Stimulated activated CD4-positive, alpha-beta T cell treated with anti-CD3 and anti-CD28 coated beads, Interleukin-15, amount 100 ng/mL, for 24 hours (primary cell): ENCODE measurements at places on chromosomes 7 and 10.
A peak's percentile ranks its signal among the peaks of the same experiment; 100 is the strongest.

GRCh38 chr7:80060218-80060806 lies 74.3 kb upstream of the GNAI1 start:
- no peak for DNase-seq

DNA sequence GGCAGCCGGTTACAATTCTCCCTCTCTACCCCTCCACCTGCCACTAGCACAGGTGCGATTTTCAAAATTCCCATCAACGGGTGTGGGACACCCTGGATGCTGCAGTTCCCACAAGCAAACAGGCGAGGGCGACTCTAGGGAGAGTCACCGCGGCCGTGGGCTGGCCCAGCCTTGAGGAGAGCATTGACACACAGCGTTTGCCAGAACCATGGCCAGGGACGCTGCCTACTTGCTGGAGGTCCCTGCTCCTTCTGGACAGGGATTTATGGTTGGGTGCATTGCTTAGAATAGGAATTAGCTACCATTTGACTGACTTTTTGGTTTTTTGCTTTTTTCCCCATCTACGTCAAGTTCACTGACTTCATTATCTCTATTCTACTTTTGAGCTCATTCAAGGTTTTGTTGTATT lies 19.0 kb upstream of the CLDN4 start:
- peak; percentile 72 for DNase-seq

DNA sequence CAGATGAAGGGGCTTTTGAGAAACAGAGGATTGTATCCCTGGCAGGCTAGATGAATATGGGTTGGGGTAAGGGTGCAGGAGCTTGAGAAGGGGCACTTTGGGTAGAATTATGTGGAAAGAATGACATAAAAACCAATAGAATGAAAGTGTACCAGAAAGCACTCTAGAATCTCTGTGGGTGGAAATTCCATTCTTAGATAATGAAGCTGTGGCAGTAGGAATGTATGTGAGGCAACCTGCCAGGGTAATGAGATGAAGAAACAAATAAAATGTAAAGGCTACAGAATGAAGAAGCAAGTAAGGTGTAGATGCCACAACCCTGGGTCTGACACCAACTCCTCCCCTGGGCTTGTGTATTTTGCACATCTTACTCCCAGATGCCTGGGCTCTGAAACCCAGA lies 16.8 kb downstream of the NOBOX start:
- DNase-seq, result no peak

- no peak for DNase-seq
These were observed 183.9 kb downstream of the THSD7A start for GRCh38 chr7:11648101-11648500.

- DNase-seq, result no peak
These were observed 158.5 kb downstream of the CACNA2D1 start for GRCh38 chr7:82284936-82285519.

- DNase-seq, result no peak
These were observed 5.6 kb downstream of the IL6 start for GRCh38 chr7:22732556-22733126.

GRCh38 chr10:77442699-77443189 lies 194.9 kb downstream of the KCNMA1 start:
- no peak for DNase-seq

GRCh38 chr7:106735637-106736036 lies 74.7 kb upstream of the CCDC71L start:
- DNase-seq, result no peak

- DNase-seq, result no peak
These were observed 345.0 kb downstream of the SORCS1 start for GRCh38 chr10:106819490-106819889.

DNA sequence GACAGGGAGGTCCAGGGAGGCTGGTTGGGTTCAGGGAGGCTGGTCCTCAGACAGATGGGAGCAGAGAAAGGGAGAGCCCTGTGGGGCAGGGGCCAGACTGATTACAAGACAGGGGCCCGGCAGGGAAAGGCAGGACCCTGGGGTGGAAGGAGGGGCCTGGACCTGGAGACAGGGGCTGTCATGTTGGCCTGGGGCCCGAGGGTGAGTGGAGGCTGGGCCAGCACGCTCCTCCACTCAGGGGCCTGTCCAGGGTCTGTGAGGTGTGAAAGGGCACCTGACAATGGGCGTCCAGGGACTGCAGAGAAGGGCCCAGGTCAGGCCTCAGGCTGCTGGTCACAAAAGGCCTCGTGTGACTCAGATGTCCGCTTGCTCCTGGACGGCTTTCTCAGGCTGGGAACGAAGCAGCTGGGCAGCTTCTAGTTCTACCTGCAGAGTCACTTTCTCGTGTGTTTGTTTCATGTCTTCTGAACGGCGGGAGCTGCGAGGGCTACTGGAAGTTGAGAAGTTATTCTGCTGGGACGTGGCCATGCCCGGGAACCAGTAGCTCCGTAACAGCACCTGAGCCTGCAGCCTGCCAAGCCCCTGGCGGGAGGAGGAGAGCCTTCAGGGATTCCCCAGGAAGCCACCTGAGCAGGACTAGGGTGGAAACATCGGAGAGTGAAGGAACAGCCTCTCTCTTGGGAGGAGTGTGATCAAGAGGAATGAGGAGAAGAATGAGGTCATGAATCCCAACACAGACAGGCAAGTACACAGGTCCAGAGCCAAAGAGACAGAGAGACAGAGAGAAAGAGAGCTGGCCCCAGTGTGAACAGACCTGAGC lies 65.8 kb downstream of the KLF6 start:
- DNase-seq, result no peak

DNA sequence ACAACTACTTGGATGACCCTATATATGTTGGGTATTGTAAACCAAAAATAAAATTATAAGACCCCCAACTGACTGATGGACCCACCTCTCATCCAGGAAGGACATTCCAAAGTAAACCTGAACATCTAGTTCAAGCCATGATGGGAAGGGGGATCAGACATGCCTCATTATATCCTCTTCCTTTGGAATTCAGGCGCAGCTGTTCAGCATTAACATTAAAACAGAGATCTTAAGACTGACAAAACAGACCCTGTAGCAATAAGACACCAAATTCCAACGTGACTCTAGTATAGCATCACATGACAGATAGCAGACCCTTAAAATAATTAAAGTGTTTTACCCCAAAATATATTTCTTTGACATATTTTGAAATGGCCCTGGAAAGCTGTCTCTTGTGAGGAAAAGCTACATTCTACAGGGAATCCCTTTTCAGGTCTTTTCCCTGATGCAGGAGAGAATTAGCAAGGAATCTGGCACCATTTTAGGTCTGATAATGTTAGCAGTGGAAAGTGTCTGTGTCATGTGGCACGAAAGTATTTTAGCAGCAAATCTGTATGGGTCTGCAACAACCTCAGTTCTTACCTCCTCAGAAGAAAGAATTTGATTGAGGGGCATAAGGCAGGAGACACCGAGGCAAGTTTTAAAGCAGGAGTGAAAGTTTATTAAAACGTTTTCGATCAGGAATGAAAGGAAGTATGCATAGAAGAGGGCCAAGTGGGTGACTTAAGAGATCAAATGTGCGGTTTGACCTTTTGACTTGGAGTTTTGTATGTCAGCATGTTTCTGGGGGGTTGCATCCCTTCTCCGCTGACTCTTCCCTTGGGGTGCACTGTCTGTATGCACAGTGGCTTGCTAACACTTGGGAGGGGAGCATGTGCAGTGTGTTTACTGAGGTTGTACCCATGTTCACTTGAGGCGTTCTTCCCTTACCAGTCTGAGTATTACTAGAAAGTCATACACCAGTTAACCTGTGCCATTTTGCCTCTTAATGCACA lies 236.6 kb upstream of the PPP1R3A start:
- DNase-seq, result no peak

GRCh38 chr10:12322583-12323131 lies 26.7 kb upstream of the CAMK1D start:
- no peak for DNase-seq

DNA sequence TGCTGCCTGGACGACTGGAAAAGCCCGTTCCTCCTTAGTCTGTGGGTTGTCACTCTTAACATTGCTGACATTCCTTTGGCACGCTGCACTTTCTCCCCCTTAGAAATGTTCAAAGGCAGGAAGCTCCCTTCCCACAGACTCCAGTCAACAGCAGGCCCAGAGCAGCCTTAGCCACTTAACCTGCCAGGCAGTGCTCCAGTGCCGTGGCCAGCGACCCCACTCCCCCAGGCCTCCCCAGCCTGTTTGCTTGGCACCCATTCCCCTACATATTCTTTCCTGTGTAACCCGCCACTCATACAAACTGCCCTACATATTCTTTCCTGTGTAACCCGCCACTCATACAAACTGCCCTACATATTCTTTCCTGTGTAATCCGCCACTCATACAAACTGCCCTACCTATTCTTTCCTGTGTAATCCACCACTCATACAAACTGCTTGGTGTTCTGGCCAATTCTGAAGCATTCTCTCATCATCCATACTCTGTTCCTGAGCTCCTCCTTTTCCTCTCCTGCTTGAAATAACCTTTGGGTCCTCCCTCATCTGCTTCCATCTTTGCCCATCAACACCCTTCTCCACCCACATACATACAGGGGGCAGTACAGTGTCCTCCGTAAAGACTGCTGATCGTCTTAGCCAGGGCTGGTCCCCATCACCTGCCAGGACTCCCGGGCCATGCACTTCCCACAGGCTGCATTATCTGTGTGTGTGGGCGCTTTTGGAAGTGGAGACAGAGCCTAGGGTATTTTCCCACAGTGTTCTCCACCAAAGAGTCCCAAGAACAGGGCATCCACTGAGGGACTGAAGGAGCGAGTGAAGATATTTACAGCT lies 57.3 kb downstream of the ADARB2 start:
- no peak for DNase-seq

DNA sequence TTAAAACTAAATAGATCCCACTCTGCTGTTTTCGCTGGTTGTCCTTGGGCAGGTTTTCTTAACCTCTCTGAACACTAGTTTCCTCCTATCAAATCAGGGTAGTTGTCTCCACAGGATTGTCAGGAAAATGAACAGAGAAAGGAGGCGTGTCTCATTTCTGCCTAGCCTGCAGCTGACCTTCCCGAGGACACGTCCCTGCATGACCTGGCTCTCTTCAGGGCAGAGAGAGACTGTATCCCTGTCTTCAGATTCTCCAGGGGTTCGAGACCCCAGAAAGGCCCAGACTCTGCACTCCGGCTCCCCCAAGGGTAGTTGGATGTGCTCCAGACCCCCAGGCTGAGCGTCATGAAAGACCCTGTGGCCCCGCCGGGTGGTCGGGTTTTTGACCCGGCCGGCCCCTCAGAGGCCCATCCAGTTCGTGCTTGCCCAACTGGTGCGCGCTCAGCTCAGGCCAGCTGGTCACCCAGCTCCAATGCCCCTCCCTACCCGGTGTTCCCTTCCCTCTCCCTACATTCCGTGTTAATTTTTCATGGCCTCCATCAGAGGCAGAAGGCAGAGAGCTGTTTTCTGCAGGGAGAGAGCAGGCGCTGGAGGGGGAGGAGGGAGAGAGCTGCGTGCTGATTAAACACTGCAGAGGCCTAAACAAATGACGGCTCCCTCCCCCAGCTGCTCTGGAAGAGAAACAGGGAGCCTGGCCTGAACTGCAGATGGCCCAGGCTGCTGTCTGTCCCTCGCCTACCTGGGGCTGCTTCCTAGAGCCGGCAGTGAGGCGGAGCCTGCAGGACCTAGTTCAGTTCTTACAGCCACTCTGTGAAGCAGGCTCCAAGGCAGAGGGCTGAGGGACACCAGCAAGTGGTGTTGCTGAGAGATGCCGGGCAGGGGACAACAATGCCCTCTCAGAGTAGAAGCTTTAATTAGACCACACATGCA lies 86.2 kb upstream of the PPIF start:
- DNase-seq, result no peak

DNA sequence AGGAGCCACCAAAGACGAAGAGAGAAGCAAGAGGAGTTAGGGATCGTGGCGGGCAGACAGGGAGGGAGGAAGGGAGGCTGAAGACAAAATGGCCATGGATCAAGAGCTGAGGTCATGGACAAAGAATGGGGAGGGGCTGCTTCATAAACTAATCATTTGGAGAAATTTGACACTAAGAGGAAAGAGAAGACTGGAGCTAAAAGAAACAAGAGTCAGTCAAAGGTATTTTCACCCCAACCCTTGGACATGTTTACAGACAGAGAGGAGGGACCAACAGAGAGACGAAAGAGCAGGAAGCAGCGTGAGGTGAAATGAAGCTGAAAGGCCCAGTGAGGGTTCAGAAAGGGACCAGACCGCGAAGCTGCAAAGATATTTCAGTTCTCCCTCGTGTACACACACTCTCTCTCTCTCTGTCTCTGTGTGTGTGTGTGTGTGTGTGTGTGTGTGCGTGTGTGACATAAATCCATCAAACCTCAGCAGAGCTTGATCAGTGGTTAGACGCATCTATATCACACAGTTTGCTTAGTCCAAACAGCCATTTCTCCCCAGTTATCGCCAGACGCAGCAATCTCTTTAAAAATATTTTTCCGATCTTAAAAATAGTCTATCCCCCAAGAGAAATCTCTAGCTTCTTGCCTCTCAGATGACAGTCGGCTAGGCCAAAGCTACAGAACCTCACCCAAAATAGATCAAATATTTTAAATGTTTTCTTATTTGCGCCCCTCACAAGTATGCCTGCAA lies 12.5 kb upstream of the CALD1 start:
- DNase-seq, result no peak

GRCh38 chr10:132384618-132385388 lies 12.2 kb upstream of the PWWP2B start:
- no peak for DNase-seq

- no peak for DNase-seq
These were observed 261.5 kb upstream of the SORCS1 start for GRCh38 chr10:107425931-107426553.

GRCh38 chr10:49407552-49408137 lies 11.8 kb upstream of the DRGX start:
- DNase-seq, result peak; percentile 80

DNA sequence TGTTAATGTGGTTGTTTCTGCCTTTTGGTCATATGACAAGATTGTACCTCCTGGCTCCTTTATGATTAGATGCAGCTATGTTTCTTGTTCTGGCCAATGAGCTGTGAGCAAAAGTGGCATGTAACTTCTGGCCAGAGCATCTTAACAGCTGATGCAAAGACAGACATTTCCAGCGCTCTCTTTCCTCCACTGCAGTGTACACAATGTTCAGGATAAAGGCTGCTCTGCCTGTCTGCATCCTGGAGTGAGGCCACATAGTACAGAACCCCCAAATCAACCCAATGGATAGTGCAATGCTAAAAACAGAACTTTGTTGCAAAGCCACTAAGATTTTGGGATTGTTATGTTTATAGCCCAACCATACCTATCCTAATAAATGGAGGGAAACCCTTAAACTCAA lies 17.9 kb downstream of the EPC1 start:
- no peak for DNase-seq

GRCh38 chr10:102859911-102860310 lies 5.9 kb downstream of the BORCS7 start:
- DNase-seq, result no peak

- DNase-seq, result no peak
These were observed 481.0 kb downstream of the GALNT17 start for GRCh38 chr7:71612911-71613310.

DNA sequence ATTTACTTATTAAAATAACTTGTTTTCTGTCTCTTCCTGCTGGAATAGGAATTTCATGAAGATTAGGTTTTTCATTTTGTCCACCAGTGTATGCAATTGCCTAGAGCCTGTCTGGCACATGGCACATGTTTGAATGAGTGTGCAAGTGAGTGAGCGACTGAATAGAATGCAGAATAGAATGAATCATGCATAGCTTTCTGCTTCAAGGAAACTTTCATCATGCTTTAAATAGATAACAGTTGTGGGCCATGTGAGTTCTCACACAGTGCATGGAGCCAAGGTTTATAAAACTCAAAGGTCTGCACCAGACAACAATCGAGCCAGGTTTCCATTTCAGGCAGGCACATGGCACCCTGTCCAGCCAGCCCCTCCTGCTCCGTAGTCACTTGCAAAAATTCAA lies 74.2 kb upstream of the HECW1 start:
- DNase-seq, result no peak
